Stimulated activated CD4-positive, alpha-beta T cell treated with anti-CD3 and anti-CD28 coated beads, Interleukin-4, amount 100 ng/mL, for 1 hour (primary cell): ENCODE measurements at places on chromosomes 4 and X.

DNA sequence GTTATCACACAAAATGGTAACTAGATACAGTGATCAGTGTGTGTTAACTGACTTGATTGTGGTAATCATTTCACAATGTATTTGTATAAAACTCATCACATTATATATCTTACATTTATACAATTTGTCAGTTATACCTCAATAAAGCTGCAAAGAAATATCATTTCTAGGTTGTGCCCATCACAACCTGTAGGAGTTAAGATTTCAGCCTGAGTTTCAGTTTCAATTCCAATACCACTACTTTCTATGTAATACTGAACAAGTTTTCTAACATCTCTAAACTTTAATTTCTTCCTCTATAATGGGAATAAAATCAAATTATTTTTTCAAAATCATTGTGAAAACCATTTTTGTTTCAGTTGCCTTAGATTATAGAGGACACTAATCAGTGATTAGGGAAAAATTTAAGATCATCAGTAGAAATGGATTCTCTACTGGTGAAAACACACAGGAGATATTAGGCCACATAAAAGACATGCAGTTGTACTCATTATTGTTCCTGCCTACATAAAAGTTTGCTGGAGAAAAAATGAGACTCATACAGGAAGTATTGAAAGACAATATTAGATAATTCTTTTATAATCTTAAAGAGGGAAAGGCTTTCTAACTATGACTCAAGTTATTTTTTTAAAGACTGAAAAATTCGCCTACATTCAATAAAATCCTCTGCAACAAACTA, 18.4 kb upstream of the TBC1D1 start:
- no peak for DNase-seq

DNA sequence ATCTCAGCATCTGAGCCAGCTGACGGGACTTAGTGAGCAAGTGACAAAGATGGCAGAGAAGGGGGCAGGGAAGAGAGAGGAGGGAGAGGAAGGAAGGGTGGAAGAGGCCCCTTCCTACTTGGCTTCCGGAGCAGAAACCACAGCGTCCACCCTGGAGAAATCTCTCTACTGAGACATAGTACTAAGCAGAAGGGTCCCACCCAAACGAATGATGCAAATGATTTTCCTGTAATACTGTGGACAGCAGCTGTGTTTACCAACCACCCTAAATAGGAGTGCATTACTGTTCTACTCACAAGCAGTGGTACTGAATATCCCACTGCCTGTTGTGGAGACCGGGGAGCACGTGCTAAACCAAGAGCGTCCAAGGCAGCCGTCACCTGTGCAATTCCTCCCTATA, 29.4 kb downstream of the DTHD1 start:
- DNase-seq, result no peak

GRCh38 chr4:114879916-114880669, 233.3 kb downstream of the NDST4 start:
- DNase-seq, result no peak

DNA sequence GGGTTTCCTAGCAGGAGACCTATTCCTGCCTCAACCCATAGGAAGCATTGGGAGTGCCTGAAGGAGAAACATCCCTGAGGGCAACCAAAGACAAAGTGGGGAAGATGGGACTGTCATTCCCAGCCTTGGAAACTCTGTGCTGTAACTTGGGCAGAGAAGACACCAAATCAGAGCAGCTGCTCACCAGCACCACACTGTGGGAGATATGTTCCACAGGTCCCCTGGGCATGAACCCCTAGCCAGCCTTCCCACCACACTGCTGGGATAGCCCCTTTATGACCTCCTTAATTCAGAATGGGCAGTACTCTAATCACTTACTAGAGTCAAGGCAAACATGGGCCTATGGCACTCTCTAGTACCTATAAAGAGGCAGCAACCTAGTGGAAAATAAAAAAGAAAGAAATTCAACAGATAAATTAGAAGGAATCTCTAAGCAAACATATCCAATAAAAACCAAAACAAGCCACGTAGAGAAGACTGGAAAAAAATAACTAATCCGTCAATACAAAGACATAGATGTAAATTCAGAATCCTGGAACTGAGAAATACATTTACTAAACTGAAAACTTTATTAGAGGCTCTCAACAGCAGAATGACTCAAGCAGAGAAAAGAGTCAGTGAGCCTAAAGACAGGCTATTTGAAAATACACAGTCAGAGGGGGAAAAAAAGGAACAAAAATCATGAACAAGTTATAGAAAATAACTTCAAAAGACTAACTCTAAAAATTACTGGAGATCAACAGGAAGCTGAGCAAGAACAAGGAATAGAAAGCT, 878.4 kb upstream of the FRG1 start:
- no peak for DNase-seq

DNA sequence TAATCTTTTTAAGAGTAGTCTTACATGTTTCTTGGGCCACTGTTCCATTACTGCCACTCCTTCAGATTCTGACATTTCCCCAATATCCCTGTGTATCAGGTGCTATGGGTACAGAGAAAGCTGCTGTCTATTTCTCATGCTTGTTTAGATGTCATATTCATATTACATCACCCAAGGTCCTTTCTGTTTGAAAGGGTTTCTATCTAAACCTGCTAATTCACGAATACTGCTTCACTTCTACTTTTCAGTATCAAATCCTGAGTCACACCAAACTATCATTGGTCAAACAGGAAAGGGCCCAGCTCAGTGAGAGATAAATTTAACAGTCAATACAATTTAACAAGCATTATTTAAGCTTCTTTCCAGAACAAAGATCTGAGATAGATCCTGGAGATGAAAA, 241.4 kb downstream of the UGT8 start:
- no peak for DNase-seq

DNA sequence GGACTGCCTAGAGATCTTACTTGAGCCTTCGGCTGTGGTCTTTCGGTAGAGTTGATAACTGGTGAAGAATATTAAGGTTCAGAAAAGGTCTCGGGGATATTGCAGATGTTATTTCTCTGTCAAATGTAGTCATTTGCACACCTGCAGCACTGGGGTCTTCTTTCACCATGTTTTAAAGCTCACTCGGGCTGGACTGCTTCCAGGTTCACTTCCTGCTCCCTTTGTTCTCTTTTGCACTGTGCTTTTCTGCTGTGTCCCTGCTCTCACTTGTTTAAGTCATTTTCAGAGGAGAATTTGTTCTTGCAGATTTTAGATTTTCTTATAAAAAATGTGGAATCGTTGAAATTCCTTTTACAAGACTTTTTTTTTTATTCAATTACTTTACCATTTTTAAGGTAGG, 68.5 kb downstream of the BMPR1B start:
- DNase-seq, result no peak

DNA sequence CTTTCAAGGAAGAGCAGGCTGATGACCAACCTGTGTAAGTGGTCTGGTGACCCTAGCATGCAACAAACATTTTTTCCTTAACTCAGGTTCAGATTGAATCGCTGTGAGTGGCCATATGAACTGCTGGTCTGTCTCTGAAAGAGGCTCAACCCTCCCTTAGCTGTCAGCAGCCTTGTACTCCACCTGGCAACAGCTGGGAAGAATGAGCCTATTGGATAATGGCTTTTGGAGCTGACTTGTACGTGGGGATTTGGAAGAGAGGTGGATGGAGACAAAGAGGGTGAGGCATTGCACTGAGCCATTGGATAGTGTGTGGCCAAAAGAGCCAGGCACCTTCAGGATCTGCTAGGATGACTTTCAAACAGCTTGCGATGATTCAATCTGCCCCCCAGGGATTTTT, 35.7 kb upstream of the BMP15 start:
- DNase-seq, result no peak

GRCh38 chr4:8016527-8016926, 76.9 kb upstream of the AFAP1 start:
- DNase-seq, result no peak

DNA sequence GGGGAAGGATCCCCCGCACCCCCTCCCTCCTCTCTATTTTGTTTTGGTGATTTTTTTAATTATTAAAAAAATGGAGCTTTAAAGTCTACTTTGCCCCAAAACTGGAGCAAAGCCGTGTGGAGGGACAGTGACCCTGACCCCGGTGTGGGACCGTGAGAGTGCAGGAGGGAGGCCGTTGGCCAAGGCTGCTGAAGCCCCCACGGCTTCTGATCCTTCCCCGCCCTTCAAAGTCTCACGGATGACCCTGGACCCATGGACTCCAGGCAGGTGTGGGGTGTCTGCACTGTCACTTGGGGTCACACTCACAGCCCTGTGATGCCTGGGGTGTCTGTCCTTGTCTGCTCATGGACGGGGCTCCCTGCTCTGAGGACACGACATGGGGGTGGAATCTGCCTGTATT, 133.3 kb downstream of the CPZ start:
- no peak for DNase-seq

DNA sequence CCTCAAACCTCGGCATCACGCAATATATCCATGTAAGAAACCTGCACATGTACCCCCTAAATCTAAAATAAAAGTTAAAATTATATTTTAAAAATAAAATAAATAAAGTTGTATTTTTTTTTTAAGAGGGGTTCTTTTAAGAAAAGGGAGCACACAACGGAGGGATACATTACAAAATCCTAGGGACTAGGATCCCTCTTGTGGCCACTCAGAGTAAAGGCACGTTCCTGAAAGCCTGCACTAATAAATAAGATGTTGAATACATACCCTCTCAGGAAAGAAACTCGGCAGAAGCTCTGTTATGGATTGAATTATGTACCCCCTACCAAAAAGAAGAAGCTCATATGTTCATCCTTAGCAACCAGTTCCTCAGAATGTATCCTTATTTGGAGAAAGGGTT, 50.9 kb upstream of the PRDX4 start:
- DNase-seq, result no peak

GRCh38 chr4:162874748-162875147, 291.9 kb downstream of the NAF1 start:
- no peak for DNase-seq

DNA sequence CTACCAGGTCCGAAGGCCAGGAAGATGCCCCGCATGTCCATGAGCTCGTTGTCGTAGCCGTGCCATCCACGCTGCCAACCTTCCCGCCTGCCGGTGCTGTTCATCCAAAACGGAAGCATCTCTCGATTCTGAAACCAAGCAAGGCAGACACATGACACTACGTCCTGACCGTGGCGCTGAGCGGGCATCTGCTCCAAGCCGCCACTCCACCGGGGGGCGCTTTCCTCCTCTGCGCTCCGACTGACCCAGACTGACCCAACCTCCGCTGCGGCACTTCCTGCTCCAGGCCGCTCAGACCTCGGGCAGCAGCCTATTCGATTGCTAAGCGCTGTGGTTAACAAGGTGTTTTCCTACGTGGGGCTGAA, 120.5 kb downstream of the ENPP6 start:
- peak; percentile 7 for DNase-seq

GRCh38 chrX:30781711-30782444, 107.2 kb downstream of the TAB3 start:
- DNase-seq, result no peak

- no peak for DNase-seq
These were observed 27.1 kb downstream of the PDLIM3 start for GRCh38 chr4:185508181-185508580.

DNA sequence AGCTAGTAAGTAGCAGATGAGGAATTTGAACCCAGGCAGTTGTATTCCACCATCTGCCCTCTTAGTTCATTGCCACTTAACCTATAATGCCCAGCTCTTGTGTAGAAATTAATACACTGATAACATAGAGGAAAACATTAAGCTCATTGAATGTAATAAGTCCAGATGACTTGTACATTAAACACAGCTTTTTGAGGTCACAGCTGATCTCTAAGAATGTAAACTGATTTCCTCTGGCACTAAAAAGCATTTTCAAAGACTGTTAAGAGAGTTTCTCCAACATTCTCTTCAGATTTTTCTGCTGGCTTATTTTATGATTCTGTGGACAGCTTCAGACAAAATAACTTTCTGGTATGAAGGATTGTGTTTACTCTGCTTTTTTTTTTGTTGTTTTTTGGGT, 42.7 kb downstream of the HPRT1 start:
- DNase-seq, result no peak

GRCh38 chrX:45851434-45851991, 650.8 kb upstream of the DIPK2B start:
- peak; percentile 68 for DNase-seq
